ENCODE measurements at places on chromosomes 7 and 10. TPM values are rescaled to one million over a fixed set of nuclear protein-coding genes. Genes with fewer than 3 reads are reported as not detected.

Gene ENKUR
- not detected for total RNA-seq

Gene SYT15B
- 0.27 TPM for total RNA-seq

Gene CAV2
- total RNA-seq = not detected

Gene LRMDA
- not detected for total RNA-seq

Gene TMEM229A
- not detected for total RNA-seq

Gene TUBB8
- not detected for total RNA-seq

Gene METTL27
- total RNA-seq = 2.7 TPM

Gene CTAGE4
- 2.3 TPM for total RNA-seq

Gene GBX1
- total RNA-seq = not detected

Gene TAC1
- total RNA-seq = not detected

All from T-helper 2 cell treated with Interferon-gamma antibody and Interleukin-4, amounts not matched to agents 100 ng/mL and 5 ng/mL, for 36 hours (primary cell).